NCI-H524 treated with DMSO at 0.1 percent for 48 hours (cell line): ENCODE measurements at places on chromosomes 4 and X.

DNA sequence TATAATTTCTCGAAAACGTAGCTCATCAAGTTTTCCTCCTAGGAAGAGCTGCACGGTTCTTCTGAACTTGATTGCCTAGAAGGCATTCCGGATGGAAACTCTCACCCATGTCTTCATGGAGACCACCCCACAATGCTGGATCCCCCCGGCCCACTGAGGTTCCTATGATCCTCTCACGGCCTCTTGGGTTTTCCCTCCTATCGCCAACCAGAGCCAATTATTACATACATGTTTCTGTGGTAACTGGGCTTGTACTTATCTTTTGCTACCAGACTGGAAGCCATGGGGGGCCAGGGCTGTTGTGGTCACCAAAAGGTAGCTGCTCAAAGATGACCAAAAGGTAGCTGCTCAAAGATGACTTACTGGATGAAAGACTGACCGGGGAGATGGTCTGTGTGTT is 131.5 kb downstream of the AFAP1 start:
- no peak for DNase-seq

DNA sequence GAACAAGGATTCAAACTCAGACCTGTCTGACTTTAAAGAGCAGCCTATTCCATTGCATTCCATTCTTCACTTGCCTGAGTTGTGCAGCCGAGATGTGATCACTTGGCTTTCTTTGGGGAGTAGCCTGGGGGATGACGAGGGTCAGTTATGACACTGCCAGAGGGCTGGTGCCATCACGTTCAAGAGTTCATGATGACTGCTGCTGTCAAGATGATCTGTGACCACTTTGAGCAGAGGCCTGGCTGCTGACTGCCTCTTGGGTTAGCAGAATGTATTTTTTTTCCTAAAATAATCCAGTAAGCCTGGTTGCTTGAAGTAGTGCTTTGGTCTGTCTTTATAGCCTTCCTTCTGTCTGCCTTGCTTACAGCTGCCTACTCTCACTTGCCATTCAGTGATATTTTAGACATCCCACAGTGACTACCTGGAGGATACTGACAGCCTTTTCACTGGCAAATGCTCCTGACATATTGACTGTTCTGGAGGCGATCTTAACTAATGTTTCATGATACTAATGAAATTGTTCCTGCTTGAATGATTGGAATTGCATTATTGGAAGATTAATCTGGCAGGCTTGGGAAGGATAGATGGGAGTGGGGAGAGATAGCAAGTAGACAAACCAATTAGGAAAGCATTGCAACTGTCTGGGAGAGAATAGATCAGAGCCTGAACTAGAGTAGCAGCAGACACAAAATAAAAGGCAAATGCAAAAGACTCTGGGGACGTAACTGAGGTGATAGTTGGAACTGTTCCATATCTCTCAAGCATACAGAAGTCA is 221.6 kb upstream of the LCORL start:
- no peak for DNase-seq

DNA sequence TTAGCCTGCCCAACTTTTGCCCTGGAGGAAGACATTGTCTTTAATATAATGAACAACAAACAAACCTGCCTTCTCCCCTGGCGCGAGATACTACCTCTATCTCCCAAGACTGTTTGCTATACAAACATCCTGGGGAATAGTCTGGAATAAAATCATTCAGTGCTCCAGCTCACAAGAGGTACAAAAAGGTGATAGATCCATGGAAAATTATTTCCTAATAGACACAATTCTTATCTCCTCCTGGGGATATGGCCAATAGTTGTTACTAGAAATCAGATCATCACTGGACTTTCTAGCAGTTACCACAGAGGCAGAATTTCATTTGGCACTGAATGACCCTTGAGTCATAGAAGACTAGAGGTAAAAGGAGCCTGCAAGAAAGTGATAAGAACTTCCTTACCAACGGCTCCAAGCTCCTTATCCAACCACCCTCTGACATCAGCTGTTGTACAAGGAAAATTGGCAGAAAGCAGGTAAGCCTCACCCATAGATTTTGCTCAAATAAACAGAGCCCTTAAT is 38.1 kb downstream of the MID1 start:
- DNase-seq: no peak

DNA sequence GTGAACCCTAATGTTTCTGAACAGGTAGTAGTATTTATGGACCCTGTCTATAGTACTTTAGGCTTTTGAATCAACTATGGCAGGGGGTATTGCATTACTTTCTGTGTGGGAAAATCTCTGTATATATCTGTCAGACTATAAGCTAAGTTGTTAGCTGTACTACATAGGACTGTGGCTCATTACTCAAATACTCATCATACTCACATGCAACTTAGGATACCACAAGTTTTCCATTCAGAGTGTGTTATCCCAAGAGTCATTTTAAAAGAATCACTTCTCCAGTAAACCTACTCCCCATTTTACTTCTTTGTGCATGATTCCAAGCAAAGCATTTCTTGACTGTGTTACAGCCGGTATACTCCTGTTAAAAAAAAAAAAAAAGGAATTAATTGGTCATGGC is 95.6 kb downstream of the PHOX2B start:
- DNase-seq: no peak

GRCh38 chr4:52628543-52628942 is 30.6 kb downstream of the USP46 start:
- DNase-seq: no peak
